ENCODE measurements at places on chromosomes 11 and 22.

- DNase-seq: peak; percentile 89
- H3K4me1 ChIP-seq: peaks cover 51% of the 10 kb centered on the region
- peak overlapping the region; percentile 23 for H3K4me3 ChIP-seq
- H3K27ac ChIP-seq: peak overlapping the region; percentile 87
Observed at GRCh38 chr11:9753021-9753420, 89.1 kb downstream of the SWAP70 start.

- peak within 1 kb of the TSS; percentile 68 for H3K4me3 ChIP-seq
- no peaks in the 10 kb centered on the region for H3K36me3 ChIP-seq
- no peak within 1 kb of the TSS for H3K27ac ChIP-seq
- peaks cover 12% of the 10 kb centered on the region for H3K4me1 ChIP-seq
- peak; percentile 50 for DNase-seq
Observed at GRCh38 chr22:46537225-46537945, at the start of gene CELSR1. Gene CELSR1, minus strand, starts transcription at chr22:46537620. Its CDS starts 450 bp downstream, at chr22:46537170.

DNA sequence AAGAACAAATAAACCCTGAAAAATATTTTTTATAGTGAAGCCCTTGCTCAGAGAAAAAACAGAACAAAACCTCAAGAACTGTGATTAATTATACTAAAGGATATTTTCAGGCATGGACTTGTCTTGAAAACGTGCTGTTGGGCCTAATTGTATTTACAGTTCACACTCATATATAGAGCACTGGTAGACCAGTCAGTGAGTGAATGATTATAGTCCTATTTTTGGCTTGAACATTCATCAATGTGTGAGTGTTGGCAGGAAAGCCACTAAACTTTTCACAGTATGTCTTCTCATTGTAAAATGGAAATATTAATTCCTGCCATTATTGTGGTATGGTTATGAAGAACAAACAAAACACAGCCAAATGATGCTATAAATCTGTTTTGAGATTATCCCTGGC lies 462.8 kb downstream of the KCNA4 start:
- H3K4me3 ChIP-seq: no peak overlapping the region
- no peak overlapping the region for H3K27ac ChIP-seq
- H3K36me3 ChIP-seq: no peaks in the 10 kb centered on the region
- H3K27me3 ChIP-seq: no peaks in the 10 kb centered on the region

DNA sequence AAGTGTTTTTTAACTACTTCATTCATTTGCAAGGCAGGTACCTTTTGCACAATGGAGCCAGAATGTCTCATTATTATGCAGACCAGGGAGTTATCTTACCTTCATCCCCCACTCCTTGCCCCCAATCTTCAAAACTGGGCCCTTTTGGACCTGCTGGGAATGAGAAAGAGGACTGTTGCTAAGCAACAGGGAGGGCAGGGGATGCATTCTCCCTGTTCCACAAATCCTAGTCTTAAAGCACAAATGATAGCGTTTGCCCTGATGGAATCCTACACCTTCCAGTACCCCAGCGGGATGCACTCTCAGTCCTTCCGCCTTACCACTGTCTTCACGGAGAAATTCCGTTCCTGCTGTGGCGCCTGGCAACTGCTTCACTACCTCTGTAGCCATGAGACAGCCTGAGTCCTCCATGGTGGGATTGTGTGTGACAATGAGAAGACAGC lies 4.1 kb upstream of the KCNJ1 start:
- H3K27ac ChIP-seq: no peak overlapping the region
- H3K4me1 ChIP-seq: no peaks in the 10 kb centered on the region
- peaks cover 33% of the 10 kb centered on the region for H3K27me3 ChIP-seq
- H3K36me3 ChIP-seq: no peaks in the 10 kb centered on the region
- H3K4me3 ChIP-seq: no peak overlapping the region

DNA sequence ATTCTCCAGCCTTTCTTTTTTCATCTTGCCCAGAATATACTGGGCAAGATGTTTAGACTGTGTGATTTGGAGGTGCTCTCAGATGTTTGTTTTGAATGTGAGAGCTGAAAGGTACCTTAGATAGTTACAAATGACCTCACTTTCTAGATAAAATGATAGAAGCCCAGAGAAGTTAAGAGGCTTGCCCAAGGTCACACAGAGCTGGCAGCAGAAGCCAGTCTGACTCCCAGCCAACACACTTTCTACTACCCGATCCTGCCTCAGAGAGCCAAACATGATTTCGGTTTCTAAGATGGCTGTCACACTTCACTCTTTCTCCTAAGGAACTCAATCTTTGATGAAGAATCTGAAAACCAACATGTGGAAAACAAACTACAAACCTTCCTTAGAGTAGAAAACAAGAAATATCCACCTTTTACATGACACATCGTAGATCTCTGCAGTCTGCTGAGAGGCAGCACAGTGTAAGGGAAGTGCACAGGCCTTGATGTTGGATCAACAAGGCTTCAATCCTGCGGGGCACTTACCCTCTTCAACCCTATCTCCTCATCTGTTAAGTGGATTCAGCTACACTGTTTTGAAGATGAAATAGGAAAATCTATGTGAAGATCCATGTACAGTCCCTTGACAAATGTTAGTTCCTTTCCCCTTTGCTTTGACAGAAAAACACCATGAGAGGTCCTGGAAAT lies 58.6 kb downstream of the SYTL2 start:
- H3K27me3 ChIP-seq: no peaks in the 10 kb centered on the region
- no peak for DNase-seq
- H3K27ac ChIP-seq: no peak overlapping the region

GRCh38 chr11:4607096-4607495 lies 935 bp downstream of the TRIM68 start:
- no peaks in the 10 kb centered on the region for H3K36me3 ChIP-seq
- no peak overlapping the region for H3K27ac ChIP-seq
- peak; percentile 43 for DNase-seq

- DNase-seq: no peak
- H3K27ac ChIP-seq: no peak overlapping the region
- H3K4me1 ChIP-seq: no peaks in the 10 kb centered on the region
- no peak overlapping the region for H3K4me3 ChIP-seq
Observed at GRCh38 chr11:100635194-100635593, 51.9 kb upstream of the ARHGAP42 start.

DNA sequence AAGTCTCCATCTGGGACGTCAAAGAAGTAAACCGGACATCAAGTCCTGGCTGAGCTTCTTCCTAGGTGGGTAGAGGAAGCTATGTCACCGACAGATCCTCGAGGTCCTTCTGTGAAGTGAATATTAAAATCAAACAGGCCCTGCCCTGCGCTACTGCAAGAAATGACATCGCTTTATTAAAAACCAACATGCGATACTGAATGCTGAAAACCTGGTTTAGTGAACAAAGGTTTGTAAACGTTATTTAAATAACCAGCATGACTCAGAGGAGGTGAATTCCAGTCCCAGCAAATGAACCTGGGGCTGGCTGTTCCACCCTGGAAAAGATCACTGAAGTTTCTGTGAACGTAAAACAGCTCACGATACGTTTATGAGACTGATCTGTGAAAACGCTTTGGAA lies 645 bp downstream of the RTCB start:
- H3K4me3 ChIP-seq: peak overlapping the region; percentile 88

DNA sequence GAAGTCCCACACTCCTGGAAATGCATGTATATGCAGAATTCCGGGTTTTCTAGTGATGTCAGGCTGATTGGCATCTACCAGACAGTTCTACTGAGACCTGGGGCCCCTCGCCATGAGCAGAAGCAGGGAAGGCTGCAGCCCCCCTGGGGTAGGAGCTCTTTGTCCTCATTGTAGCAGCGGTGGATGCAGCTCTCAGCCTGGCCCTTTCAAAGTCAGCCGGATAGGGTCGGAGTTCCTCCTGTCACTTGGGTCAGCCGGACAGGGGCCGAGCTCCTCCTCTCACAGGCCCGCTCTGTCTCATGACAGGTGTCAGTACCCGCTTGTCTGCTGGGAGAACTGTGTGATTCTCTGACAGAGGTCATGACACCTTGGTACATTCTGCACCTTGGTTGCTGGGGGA lies 30.0 kb downstream of the MRGPRD start:
- H3K27ac ChIP-seq: no peak overlapping the region
- DNase-seq: no peak
- no peaks in the 10 kb centered on the region for H3K36me3 ChIP-seq
- H3K27me3 ChIP-seq: no peaks in the 10 kb centered on the region
- H3K4me1 ChIP-seq: peaks cover 5% of the 10 kb centered on the region

- no peak overlapping the region for H3K4me3 ChIP-seq
- H3K27ac ChIP-seq: peak overlapping the region; percentile 79
- no peaks in the 10 kb centered on the region for H3K27me3 ChIP-seq
- H3K4me1 ChIP-seq: peaks cover 14% of the 10 kb centered on the region
- no peaks in the 10 kb centered on the region for H3K36me3 ChIP-seq
Observed at GRCh38 chr22:45246060-45246985, 5.6 kb upstream of the KIAA0930 start.

DNA sequence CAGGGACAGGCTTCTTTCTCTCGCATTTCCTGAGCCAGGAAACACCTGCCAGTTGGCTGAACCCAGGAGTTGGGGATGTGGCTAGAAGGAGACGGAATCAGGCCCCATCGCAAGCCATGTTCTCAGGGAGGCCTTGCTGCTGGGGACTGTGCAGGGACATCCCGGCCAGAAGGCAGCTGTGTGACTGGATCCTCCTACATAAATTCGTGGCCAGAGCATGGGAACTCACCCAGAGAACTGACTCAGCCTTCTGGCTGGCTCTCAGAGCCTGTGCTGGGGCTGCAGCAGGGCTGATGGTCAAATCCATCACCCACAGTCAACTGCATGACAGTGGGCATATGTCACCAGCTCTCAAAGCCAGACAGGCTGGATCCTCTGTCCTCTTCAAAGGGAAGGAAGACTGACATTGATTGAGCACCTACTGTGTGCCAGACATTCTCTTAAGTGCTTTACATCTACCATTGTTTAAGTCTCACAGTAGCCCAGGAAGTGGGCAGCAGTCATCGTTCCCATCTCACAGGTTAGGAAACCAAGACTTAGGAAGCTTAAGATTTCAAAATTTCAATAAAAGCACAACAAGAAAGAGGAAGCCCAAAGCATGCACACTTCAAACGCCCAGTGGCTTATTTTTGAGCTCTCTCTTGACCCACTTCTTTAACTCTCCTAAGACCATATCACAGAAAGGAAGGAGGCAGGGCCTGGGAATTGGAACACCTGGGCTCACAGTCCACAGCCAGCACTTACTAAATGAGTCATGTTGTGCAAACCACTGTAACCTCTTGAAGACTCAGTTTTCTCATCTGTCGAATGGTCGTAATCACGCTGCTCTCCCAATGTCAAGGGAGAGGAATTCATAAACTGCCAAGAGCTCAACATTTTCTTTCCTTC lies 30.9 kb upstream of the CACNG2 start:
- H3K4me1 ChIP-seq: 0 out of 2 replicates have a peak, but pooled peaks cover 3% of the 10 kb centered on the region
- H3K27ac ChIP-seq: no peak overlapping the region
- H3K4me3 ChIP-seq: no peak overlapping the region
- DNase-seq: peak; percentile 89
- H3K27me3 ChIP-seq: peaks cover 36% of the 10 kb centered on the region

GRCh38 chr11:2812371-2812991 lies 73.1 kb downstream of the CDKN1C start:
- peaks cover 25% of the 10 kb centered on the region for H3K27me3 ChIP-seq
- H3K36me3 ChIP-seq: no peaks in the 10 kb centered on the region
- H3K4me1 ChIP-seq: peaks cover 7% of the 10 kb centered on the region
- DNase-seq: no peak

- no peak overlapping the region for H3K27ac ChIP-seq
- H3K27me3 ChIP-seq: no peaks in the 10 kb centered on the region
- no peaks in the 10 kb centered on the region for H3K36me3 ChIP-seq
- no peak for DNase-seq
- no peak overlapping the region for H3K4me3 ChIP-seq
Observed at GRCh38 chr11:100970283-100971164, 159.1 kb downstream of the PGR start.

DNA sequence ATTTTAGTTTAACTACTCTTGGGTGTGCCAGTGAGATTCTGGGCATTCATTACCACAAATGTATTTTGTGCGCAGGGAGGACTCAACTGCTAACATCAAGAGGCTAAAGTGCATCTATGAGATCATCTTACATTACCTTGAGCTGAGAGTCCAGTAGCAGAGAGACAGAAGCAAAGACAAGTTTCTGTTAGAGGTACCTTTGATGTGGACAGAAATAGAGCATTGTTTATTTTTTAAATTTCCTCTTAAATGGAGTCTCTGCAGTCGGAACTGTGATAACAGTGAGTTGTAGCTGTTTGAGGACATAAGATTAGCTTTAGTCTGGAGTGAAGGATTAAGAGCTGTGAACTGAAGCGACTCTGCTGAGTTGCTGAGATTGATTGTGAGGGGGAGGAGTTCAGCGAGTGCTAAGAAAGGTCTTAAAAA lies 297.0 kb downstream of the CADM1 start:
- no peaks in the 10 kb centered on the region for H3K27me3 ChIP-seq
- H3K4me3 ChIP-seq: no peak overlapping the region
- H3K4me1 ChIP-seq: no peaks in the 10 kb centered on the region
- no peak overlapping the region for H3K27ac ChIP-seq
- H3K36me3 ChIP-seq: no peaks in the 10 kb centered on the region
- no peak for DNase-seq

GRCh38 chr11:14386895-14387480 lies 28.0 kb upstream of the RRAS2 start:
- peak overlapping the region; percentile 90 for H3K27ac ChIP-seq
- H3K27me3 ChIP-seq: no peaks in the 10 kb centered on the region
- H3K36me3 ChIP-seq: no peaks in the 10 kb centered on the region
- H3K4me1 ChIP-seq: peaks cover 44% of the 10 kb centered on the region

Measured in GM23248 (cell line).